ENCODE measurements at places on chromosomes 3 and 15.
A peak's percentile ranks its signal among the peaks of the same experiment; 100 is the strongest.

- DNase-seq, result peak; percentile 39
Observed at GRCh38 chr3:171323938-171324536, 136.2 kb downstream of the TNIK start.

DNA sequence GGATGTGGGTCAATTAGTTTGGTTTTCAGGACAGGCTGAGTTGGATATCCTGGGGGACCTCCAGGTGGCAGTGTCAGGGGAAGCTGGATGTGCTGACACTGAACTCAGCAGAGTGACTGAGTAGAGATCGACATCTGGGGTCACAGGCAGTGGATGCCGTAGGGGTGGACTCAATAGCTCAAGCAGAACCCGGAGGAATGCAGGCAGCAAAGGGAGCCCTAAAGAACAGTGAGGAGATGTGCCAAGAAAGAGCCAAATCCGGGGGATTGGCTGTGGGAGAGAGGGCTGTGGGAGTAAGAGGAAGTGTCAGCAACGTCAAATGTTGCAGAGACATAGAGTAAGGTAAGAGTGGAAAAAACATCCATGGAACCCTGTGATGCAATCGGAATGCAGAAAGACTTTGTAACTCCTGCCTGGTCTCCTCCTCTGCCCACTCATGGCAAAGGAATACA is 11.6 kb downstream of the CCR5AS start:
- no peak for DNase-seq

DNA sequence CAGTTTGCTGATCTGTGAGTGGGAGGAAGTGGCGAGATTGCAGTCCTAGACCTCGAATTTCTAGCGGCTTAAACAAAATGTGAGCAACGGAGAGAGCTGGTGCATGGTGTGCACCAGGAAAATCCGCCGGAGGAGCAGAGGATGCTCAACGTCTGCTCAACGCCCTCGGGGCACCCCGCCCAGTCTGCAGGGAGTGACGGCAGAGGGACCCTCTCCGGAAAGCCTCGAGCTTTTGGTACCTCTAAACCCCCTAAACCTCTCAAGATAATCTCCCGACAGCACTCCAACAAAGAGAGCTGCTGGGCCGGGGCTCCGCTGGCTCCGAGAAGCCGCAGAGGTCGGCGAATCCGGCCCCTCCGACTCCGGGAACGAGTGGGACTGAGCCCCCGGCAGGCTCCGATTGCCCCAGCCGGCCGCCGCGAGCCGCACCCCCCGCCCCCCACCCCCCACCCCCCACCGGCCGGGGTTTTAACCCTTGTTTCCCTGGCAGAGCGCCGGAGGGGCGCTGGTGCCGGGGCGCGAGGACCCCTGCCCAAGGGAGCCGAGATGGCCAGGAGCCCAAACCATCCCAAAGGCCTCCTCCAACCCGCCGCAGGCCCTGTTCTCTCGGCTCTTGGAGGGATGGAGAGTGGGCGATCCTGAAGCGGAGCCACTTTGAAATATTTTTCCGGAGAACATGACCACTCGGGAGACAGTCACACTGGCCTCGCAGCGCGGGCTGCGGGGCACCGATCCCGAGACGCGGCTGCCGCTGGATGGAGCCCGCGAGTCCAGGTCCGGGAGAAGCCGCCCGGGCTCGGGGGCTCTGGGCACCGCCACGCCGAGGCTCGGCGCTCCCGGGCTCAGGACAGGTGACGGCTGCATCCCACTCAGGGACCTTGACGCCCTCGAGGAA is 1.5 kb downstream of the MEGF11 start:
- DNase-seq, result no peak

DNA sequence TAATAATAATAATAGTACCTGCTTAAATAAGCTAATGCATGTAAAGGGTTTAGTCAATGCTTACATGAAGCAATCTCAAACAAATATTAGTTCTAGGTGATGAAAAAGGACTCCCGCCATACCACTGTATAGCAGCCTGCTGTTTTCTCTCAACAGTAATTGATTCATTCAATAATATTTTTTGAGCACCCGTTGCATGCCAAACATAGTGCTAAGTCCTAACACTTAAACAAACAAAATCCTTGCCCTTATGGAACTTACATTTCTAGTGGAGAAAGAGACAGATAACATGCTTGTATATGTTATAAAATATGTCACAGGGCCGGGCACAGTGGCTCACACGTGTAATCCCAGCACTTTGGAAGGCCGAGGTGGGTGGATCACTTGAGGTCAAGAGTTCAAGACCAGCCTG is 61.2 kb upstream of the FLNB start:
- DNase-seq, result no peak
